Stimulated activated CD4-positive, alpha-beta T cell treated with anti-CD3 and anti-CD28 coated beads, Interleukin-15, amount 100 ng/mL, for 48 hours (primary cell): ENCODE measurements at places on chromosomes 3 and 15.

DNA sequence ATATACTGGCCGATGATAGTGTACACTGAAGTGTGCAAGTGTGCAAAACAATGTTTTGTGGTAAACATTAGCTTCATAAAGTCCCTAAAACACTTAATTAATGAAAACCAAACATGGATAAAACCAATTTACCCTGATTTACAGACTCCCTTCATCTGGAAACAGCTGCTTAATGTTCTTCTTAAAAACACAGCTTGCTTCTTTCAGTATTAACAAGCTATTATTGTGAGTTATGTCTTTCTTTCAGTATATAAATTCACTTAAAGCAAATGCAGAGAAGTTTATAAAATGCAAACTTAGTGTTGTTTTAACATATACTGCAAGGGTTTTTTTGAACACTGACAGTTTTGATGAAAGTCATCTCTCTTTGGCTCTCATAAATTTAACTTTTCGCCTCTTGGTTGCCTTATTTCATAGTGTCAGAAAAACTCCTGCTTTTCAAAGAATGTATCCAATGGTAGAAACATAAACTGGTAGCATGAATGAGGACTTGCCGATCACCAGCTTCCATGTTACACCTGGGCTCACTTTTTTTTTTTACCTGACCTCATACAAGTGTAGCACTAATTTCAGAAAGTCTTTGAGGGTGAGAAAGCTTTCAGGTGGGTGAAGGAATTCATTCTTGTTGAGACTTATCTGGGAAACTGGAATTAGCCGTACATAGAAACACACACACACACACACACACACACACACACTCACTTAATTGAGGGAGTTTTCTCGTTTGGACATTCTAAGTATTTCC, 532.2 kb downstream of the ROBO2 start:
- no peak for DNase-seq

GRCh38 chr3:49296781-49297411, 19.9 kb upstream of the C3orf62 start:
- DNase-seq = no peak

DNA sequence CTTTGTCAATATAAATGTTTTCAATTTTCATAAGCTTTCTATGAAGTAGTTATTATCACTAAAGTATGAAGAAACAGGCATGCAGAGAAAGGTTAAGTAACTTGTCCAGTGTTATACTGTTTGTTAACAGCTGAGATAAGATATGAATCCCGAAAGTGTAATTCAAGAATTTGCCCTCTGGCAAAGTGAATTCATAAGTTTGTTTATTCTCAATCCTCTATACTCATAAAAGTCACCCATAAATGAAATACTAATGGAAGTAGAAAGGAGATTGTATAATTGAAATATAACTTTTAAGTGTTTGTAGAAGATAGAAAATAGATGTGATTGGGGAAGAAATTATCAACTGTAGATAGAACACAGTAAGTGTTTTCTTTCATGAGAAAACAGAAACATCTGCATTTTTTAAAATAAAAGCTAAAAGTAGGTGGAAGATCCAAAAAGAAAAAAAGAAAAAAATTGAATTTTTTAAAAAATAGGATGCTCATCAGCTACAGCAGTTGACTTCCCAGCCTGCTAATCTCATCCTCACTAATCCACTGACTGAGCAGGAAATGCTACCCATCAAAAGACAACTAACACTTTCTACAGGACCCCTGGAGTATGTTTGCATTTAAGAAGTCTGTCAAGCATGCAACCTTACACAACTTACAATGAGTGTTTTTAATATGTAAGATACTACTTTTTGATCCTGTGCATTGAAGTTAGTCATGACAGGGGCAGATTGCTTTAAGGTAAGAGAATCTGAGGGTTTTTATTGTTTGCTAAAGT, 878.1 kb downstream of the SI start:
- no peak for DNase-seq

DNA sequence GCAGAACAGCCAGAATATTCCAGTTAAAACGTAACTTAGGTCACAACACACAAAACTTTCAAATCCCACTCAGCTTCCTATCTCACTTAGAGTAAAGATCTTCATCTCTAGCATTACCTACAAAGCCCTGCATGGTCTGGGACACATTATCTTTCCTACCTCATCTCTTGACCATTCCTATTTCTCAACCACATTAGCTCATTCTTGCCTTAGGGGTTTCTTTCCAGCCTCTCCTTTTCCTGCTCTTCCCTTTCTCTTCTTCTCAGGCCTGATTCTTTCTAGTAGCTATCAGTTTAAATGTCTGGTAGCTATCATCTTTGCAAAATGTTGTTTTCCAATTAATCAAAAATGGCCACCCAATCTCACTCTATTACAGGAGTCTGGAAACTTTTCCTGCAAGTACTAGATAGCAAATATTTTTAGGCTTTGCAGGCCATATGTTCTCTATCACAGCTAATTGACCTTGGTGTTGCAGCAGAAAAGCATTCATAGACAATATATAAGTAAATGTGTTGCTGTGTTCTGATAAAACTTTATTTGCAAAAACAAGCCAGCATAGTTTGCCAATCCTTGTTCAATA, 15.1 kb upstream of the CBLB start:
- no peak for DNase-seq

GRCh38 chr3:47394140-47394870, 13.5 kb downstream of the PTPN23 start:
- no peak for DNase-seq

DNA sequence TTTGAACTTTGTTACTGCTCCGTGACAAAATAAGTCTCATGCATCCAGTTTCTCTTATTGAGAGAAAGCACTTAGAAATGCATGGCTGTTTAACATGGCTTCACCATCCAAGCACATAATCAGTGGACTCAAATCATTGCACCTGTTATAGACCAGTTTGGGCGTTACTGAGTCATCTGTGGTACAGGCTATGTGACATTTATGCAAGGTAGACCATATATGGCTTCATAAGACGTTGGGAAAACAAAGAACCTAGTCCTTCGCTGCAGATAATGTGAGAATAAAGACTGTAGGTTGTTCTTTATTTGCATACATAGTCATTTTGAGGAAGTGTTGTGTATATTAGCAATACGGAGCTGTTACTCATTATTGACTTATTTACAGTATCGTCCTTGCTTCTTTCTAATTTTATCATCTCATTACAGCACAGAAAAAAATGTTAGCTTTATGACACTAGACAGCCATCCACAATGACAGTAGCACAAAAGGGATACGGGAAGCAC, 374.7 kb downstream of the IL5RA start:
- no peak for DNase-seq

DNA sequence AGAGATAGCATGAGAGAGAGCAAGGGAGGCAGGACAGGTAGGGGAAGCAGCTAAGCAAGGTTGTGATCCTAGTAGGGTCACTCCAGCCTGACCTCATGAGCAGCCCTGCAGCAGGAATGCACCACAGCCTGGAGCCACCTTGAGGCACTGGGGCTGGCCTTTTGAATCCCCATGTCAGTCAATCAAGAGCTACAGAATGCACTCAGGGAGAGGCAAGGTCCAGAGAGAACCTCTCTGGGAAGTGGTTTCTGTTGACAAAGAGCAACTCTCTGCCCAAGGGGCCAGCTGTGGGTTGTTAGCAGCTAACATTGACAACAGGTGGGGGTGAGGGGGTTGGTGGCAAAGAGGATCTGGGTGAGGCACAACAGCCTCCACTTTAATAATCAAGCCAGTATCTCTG, 54.6 kb downstream of the TRANK1 start:
- no peak for DNase-seq

GRCh38 chr15:36501063-36501678, 78.3 kb upstream of the CDIN1 start:
- DNase-seq = no peak
